ENCODE measurements at places on chromosomes 4 and X. TPM values are rescaled to one million over a fixed set of nuclear protein-coding genes. Genes with fewer than 3 reads are reported as not detected.

The NUDT10 gene
- polyA plus RNA-seq, result 6.8 TPM

The MPP1 gene
- 36.4 TPM for polyA plus RNA-seq

The MID1 gene
- polyA plus RNA-seq, result 56.1 TPM

The RTL3 gene
- not detected for polyA plus RNA-seq

The DLG3 gene
- polyA plus RNA-seq, result 27.1 TPM

The MAOA gene
- 6.7 TPM for polyA plus RNA-seq

The FAM50A gene
- polyA plus RNA-seq, result 133 TPM

The MID1IP1 gene
- polyA plus RNA-seq, result 45.7 TPM

The FDCSP gene
- polyA plus RNA-seq, result not detected

The FGFR3 gene
- polyA plus RNA-seq, result 39.2 TPM

The SASH3 gene
- 0.21 TPM for polyA plus RNA-seq

The CFAP299 gene
- polyA plus RNA-seq, result 0.34 TPM

The FAM184B gene
- polyA plus RNA-seq, result not detected

The CTAG1A gene
- polyA plus RNA-seq, result not detected

The DHRSX gene
- polyA plus RNA-seq, result 52.1 TPM

The NRK gene
- not detected for polyA plus RNA-seq

The MAGEC1 gene
- not detected for polyA plus RNA-seq

The COL25A1 gene
- 3.5 TPM for polyA plus RNA-seq

The AP1AR gene
- 21.3 TPM for polyA plus RNA-seq

The FAM47A gene
- 0.46 TPM for polyA plus RNA-seq

The SEC24B gene
- 32.7 TPM for polyA plus RNA-seq

The GUCY1B1 gene
- polyA plus RNA-seq, result 34.6 TPM

The MBNL3 gene
- polyA plus RNA-seq, result 1.6 TPM

The LRCH2 gene
- polyA plus RNA-seq, result 4.8 TPM

The FRMPD4 gene
- polyA plus RNA-seq, result 0.60 TPM

The RNF128 gene
- 0.72 TPM for polyA plus RNA-seq

The PF4V1 gene
- not detected for polyA plus RNA-seq

Measured in cardiac muscle cell (in vitro differentiated cells and primary cell).